Glomerular endothelial cell (primary cell): ENCODE measurements at places on chromosomes 5 and 9. TPM values are rescaled to one million over a fixed set of nuclear protein-coding genes. Genes with fewer than 3 reads are reported as not detected.

Gene CTXN3
- total RNA-seq, result not detected in 2 replicates

GRCh38 chr5:130488252-130488651 is 584.0 kb downstream of the CHSY3 start:
- no peak for DNase-seq

DNA sequence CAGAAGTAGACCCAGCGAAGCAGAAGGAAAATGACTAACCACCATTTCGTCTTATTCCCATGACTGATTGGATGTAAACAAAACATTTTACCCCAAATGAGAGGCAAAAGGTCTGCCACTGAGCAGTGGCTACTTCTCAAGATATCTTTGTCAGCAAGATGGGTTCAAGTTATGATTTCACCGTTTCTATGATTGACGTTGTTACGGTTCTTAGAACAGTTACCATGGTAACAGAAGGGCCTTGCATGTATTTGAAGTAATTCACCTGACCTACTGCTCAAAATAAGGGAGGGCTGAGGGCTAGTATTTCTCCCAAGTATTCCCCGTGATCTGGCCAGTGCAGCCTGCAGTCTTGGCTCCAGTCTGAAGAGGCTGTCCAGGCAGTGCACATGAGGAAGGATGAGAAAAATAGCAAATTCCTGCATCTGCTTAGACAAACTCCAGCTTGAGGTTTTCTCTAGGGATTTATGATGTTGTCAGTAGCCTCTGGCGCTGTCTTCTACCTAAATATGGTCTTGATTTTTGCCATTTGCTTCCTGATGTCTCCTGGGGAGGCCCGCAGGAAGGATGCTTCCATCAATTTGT is 372.7 kb downstream of the TMEM38B start:
- DNase-seq, result no peak

Gene TXNDC8
- not detected in 2 replicates for total RNA-seq

DNA sequence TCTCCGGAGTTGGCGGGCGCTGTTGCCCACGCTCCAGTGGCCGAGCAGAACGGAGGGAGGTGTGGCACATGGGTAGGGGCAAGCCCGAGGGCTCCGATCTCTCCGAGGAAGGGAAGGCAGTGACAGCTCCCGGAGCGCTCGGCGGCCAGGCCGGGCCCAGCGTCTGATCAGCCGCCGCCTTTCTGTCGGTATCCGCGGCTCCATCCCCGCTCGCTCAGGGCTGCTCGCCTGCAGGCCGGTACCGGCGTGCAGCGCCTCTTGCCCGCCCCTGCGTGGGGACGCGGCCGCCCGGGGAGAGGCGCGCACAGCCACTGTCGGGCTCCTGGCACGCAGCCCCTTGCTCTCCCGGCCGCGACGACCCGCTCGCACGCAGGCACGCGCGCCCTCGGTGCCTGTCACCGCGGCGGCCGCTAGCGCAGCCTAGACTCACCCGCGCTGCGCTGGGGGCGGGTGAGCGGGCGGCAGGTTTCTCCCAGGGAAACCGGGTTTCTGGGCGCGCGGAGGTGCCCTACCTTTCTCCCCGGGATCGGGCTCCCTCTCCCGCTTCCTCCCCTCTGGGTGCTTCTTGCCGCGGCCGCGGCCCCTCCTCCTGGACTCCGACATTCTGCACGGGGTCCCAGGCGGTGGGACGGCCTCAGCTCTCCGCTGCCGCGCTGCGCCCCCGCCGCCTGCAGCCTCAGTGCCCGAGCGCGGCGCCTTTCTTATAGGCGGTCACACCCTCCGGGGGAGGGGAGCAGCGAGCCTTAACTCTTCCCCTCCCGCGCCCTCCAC is 108.4 kb downstream of the PSD2 start:
- no peak for DNase-seq

DNA sequence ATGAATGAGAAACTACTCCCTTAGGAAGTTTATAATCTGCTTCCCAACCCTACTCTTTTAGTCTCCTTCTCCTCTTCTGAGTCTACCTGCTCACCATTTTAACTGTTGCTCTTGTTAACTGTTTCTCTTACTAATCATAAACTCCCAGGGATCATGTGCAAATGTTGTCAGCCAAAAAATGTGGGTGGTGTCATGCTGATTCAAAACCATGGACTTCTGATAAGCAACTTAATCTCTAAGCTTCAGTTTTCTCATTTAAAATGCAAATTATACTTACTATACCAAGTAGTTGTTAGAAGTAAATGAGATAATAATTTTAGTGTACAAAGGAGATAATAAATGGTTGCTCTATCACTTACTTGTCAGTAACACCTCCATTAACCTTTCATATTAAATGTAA is 45.9 kb upstream of the TLX3 start:
- no peak for DNase-seq

- DNase-seq, result no peak
Observed at GRCh38 chr5:66737096-66737495, 140.9 kb downstream of the MAST4 start.

DNA sequence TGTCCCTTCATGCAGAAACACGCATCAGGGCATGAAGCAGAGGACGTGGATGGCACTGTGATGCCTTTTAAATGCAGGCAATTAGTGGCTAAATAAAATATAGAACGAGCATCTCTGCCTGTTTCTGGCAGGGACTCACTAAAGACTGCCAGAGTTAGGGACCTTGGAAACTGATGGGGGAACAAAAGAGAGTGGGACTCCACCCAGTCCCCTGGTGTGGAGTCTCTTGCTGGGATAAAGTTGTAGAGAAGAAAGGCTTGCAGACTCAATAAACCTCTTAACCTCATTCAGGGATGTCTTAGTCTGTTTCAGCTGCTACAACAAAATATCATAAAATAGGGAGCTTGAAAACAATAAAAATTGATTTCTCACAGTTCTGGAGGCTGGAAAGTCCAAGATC is 87.6 kb upstream of the ARAP3 start:
- DNase-seq, result no peak

Gene TENT4A
- 11.3 and 22.7 TPM in 2 replicates for total RNA-seq

- no peak for DNase-seq
Observed at GRCh38 chr5:115639377-115639776, 13.5 kb upstream of the TMED7 start.

GRCh38 chr5:58410441-58410840 is 49.4 kb downstream of the PLK2 start:
- DNase-seq, result peak; percentile 61

Gene FABP6
- total RNA-seq, result 0.35 TPM in 1 of 2 replicates, not detected in the other

Gene CAVIN4
- 3.3 and 4.1 TPM in 2 replicates for total RNA-seq

GRCh38 chr5:60583616-60584015 is 116.3 kb downstream of the DEPDC1B start:
- no peak for DNase-seq
